CD4-positive, CD25-positive, alpha-beta regulatory T cell (primary cell): ENCODE measurements at places on chromosomes 2 and 18. TPM values are rescaled to one million over a fixed set of nuclear protein-coding genes. Genes with fewer than 3 reads are reported as not detected.

The IL1RN gene
- 0.59 TPM for polyA plus RNA-seq

The CCL20 gene
- 0.94 TPM for polyA plus RNA-seq

The ASXL3 gene
- not detected for polyA plus RNA-seq

The CCT4 gene
- 128 TPM for polyA plus RNA-seq

The CTNNA2 gene
- polyA plus RNA-seq: not detected

The METTL5 gene
- polyA plus RNA-seq: 142 TPM

The ATAD2B gene
- polyA plus RNA-seq: 5.9 TPM

The UGT1A10 gene
- not detected for polyA plus RNA-seq

The MAP2 gene
- polyA plus RNA-seq: not detected

The IL37 gene
- polyA plus RNA-seq: not detected

The TDRD15 gene
- not detected for polyA plus RNA-seq

The GKN1 gene
- not detected for polyA plus RNA-seq

The TUBB8B gene
- not detected for polyA plus RNA-seq

The POTEI gene
- polyA plus RNA-seq: not detected
